ENCODE measurements at places on chromosomes 13 and 19.

DNA sequence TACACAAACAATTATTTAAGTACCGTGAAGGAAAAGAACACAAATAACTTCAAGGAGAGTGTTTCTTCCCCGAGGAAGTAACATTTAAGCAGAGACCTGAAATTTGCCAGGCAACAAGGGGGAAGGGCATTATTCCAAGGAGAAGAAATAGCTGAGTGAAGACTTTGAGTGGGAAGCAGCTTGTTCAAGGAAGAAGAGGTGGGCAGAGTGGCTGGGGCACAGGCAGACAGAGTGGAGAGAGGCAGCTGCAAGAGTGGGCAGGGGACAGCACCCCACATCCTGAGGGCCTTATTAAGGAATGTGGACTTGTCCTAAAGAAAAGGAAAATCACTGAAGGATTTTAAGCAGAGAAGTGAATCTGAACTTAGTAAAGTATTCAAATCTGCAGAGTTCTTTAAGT, 4.7 kb upstream of the DCLK1 start:
- no peak for DNase-seq

DNA sequence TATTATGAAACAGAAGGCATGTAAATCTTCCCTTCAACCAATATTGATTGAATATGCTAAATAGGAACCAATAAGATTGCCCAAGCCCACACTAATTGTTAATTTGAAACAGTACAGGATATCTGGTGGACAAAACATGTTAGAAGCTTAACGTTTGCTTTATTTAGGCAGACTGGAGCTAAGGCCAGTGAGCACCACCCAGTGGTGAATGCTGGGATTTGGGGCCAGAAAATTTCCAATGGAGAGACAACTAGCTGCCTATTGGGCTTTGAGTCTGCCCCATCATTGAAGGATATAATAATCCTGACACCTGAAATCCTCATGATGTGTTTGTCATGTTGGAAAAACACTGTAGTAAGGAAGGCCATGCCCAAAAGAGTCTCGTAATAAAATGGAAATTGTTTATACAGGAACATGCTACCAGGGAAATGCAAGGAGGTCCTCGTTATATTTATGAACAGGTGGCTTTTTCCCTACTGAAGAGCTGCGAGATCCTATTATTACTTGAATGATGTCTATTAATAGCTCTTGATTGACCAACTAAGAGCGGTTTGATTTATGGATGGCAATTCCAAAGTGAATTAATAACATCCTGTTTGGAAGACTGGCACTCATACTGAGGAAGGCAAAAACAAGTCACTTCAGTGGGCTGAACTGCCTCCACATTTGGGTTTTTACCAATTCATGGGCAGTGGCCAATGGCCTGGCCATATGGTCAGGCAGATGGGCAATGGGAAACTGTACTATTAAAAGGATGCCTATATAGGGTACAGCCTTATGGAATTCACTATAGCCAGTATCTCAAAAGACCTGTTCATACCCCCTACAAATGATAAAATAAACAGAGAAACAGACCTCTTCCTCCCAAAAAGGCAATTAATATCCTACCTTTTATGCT, 8.7 kb downstream of the SIGLECL1 start:
- DNase-seq: peak; percentile 17

DNA sequence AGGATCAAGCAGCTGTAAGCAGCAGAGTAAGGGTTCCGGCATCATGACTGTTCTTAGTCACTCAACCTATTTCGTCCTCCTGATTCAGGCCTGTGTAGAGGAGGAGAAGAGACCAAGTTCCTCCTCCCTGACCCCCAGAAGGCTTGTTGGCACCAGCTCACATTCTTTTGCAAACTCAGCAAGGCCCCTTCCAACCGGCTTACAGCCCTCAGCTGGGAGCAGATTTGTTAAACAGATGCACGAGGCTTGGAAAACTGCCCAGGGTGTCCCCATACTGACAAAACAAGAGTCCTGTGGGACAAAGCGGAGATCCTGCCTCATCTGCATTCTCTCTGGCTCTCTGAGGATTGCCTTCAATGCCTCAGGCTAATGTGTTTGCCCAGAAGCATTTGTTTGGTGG, 113.2 kb upstream of the SOX21 start:
- peak; percentile 25 for DNase-seq

GRCh38 chr19:4618019-4618418, 21.3 kb upstream of the TNFAIP8L1 start:
- DNase-seq: no peak

DNA sequence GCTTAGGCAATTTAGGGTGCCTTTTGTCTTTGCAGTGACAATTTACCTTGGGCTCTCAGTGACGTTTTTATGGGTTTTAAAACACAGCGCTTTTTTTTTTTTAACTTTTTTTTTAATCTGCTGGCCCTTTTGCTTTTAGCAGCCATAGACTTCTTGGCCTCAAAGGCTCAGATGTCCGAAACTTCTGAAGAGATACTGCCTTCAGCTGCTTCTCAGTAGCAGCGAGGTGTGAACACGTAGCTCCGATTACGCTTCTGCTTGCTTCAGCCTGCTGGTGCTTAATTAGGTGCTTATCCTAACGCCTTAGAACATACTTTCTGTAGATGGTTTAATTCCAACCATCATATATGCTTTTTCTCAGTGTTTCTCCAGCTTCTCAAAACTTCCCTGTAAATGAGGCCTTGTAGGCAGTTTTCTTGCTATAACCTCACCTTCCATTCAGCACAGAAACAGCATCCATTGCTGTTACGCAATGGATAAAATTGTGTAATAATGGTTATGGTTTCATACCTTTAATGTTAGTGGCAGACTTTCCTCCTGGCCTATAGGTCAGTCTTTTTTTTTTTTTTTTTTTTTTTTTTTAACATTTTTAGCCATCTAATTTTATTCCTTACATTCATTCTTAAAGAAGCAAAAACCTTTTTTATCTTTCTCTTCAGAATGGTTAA, 723.9 kb downstream of the GPC5 start:
- no peak for DNase-seq

GRCh38 chr13:97261254-97262005, 39.3 kb downstream of the MBNL2 start:
- no peak for DNase-seq

GRCh38 chr13:28640861-28641599, 17.9 kb upstream of the POMP start:
- no peak for DNase-seq

DNA sequence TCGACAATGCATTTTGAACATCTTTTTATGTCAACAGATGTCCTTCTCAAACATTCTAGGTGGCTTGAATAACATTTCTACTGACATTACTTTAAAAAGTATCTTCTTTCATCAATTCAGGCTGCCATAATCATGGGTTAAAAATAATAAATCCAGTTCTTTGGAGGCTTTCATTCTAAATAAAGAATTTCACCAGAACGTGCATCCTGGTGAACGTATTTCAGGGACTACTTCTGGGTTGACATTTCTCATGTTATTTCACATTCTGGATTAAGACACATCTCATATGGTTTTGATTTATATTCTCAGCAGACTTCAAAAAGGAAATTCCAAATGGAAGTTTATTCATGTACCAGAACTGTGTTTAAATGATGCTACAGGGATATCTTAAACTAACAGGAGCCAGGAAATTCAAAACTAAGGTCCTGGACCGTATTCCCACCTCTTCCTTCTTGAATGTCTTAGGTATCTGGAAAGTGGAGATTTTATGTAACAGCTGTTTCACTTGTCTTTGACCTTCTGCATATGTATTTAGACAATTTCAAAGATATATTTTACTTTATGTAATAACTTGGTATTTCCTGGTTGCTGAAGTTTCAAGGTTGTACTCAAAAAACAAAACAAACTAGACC, 107.2 kb downstream of the STARD13 start:
- DNase-seq: no peak

DNA sequence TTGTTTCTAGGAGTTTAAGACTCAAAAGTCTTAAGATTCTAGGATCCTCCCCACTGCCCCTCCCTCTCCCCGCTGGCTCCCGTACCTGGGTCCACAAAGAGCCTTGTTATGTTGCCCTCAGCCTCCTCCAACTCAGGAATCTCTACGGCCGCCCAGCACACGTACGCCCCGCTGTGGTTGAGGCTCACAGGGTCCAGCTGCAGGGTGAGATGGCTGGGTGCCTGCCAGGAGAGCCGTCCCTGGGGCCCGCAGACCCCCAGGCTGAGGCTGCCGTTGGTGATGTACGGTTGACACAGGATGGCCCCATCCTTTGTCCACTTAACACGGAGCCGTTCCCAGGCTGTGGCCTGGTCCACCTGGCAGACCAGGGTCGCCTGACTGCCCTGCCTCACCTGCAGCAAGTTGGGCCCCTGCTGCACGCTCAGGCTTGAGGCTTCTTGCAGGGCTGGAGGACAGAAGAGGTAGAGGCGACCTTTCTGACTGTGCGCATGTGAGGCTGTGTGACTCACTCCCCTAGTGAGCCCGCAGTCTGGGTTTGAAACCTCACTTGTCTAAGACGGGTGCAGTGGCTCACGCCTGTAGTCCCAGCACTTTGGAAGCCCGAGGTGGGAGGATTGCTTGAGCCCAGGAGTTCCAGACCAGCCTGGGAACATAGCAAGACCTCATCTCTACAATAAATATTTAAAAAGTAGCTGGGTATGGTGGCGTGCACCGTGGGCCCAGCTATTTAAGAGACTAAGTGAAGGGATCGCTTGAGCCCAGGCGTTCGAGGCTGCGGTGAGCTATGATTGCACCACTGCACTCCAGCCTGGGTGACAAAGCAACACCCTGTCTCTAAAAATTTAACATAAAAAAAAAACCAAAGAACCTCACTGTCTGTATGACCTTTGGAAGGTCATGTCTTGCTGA, 4.0 kb downstream of the TMIGD2 start:
- DNase-seq: no peak

DNA sequence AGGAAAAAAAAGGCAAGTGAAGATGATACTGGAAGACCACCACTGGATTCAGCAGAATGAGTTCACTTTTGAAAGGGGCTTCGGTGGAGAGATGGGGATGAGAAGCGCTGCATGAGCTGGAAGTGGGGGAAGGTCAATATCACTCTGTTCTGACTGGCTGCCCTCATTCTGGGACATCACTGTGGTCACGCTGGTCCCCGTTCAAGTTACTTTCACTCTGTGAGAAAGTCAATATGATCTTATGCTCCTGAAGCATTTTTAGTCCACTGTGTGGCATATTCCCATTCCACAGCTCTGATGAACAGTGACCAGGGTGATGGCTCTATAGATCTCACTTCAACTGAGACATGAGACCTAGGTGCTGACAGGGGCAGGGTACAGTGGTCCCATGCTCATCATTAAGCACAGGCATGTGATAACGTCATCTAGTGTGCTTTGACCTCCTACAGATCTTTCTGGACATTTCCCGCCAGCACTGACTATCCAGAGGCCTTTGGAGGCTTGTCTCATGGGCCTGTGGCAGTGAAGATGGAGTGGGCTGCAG, 40.2 kb upstream of the GPR183 start:
- no peak for DNase-seq

DNA sequence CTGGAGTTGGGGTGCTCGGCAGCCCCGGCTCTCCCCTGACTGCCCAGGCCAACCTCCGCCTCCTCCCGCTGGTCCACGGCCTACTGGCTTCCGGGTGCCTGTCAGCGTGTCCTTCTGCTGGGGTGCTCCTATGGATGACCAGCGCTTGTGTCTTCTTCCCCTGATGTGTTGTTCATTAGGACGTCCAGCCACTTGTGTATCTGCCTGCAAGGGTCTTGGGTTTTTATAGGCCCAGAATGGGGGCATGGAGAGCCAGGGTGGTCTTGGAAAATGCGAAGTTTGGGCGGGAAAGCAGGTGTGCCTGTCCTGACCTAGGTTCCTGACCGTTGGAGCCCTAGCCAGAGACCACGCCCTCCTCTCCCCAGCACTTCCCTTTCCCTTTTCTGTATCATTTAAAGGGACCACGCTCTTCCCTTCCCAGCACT, 139.8 kb downstream of the SLITRK5 start:
- no peak for DNase-seq
